ENCODE measurements at places on chromosomes 16 and 17.

DNA sequence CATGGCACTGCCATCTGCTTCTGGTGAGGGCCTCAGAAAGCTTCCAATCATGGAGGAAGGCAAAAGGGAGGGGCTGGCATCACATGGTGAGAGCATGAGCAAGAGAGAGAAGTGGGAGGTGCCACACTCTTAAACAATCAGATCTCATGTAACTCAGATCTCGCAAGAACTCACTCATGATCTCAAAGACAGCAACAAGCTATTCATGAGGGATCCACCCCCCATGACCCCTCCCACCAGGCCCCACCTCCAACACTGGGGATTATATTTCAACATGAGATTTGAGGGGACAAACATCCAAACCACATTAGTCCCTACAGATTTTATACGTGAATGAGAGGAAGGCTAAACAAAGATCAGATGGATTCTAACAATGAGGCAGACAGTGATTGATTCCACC lies 8.9 kb upstream of the TMEM132E start:
- DNase-seq, result no peak

GRCh38 chr16:51666821-51667220 lies 515.8 kb upstream of the SALL1 start:
- DNase-seq, result no peak

DNA sequence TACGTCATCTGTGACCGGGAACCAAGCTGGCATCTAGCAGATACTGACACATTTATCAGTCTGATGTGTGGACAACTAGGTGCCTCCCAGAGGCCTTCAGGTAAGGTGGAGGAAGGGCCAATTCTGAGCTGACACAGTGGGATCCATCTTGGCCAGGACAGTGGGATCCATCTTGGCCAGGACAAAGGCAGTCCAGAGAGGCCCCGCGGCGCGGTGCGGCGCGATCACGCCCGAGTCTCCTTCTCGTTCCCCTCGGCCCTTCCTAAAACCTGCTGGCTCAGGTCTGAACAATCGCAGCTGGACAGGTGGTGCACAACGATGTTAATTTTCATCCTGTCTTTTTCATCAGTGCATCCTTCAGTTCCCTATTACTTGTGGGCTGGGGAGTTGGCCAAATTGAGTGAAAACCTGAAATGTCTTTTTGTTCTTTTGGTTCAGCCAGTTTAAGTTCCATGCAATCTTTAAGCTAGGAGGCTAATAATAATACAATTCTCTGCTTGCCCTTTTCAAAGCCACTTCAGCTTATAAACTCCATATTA lies 486 bp upstream of the WSB1 start:
- no peak for DNase-seq

DNA sequence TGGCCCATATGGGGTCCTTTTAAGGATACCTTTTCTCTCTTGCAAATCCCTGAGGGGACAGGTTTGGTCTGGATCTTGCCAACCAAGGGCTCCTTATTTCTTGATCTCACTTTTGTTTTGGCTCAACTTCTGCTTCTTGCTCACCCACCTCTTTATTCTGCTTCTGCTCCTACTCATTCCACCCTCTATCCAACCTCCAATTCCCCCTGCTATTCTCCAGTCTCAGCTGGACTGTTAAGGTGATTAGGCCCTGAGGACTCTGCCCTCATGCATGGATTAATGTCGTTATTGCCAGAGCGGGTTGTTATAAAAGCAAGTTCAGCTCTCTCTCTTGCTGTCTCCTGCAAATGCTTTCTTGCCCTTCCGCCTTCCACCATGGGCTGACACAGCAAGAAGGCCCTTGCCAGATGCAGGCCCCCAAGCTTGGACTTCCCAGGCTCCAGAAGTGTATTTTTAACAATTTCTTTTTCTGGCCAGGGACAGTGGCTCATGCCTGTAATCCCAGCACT lies 29.8 kb downstream of the LAT start:
- DNase-seq, result no peak

DNA sequence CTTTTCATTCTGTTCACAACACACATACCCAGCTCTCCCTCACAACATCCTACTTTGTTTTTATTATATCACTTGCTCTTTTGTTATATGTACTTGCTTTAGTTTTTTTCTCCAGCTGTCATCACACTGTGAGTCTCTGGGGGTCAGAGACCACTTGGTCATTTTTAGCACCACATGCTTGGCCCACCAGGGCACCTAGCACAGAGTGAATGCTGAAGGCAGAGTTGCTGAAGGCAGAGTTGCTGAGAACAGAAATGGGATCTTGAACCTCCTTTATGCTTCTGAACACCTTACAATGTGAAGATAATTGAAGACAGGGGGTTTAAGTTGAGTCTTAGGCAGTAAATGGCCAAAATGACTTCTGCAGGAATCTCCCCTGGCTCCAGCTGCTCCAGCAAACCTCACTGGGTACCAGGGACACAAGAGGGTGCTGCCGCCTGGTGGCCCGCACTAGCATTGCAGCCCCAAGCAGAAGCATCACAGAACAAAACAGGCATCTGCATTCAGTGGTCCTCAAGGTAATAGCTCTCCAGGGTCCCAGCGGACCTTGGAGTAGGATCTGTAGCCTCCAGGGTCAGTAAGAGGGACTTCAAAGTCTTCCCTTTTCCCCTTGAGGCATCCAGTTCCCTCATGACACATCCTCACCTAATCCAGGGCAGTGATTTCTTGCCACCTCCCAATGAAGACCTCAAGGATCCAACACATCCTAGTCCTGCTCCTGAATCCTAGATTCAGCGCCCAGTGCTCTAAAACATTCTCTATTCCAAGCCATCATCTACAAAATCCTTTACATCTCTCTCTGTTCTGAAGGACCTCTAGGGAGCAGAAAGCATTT lies 1972.6 kb downstream of the TP53TG3F start:
- DNase-seq, result no peak

- DNase-seq, result no peak
Measured at GRCh38 chr16:53537626-53538025, 34.6 kb upstream of the AKTIP start.

DNA sequence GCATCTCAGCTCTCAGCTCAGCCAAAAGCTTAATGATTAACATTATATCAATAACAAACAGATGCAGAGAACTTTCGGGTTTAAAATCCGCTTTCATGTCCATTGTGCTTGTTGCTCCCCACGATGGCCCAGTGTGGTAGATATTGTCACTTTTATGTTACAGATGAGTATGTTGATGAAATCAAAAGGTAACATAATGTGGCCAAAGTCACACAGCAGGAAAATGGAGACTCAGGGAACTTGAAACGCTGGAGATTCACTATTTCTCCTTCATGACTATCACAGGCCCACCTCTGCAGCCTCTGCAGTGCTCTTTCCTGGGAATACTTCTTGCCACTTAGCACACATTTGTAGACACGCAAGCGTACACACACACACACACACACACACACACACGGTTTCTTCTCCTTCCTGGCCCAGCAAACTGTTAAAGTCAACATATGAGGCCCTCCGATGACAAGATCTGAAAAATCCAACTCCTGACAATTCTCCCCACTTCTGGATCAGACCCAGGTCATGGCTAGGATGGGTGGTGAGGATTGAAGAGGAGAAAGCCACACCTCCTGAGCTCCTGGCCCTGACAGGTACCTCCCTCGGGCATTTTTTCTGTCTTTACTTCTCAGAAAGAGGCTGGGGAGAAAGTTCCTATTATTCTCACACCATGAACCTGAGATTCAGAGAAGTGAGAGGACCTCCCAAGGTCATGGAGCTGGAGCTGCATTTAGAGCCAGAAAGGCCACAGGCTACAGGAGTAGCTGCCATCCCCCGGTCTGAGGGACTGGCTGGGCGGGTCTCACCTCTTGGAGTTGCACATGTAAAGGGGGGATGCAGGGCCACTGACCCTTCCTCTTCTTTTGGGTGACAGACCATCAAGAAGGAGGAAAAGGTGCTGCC lies 9.7 kb downstream of the DRC7 start:
- no peak for DNase-seq

GRCh38 chr17:78106211-78106610 lies 22.3 kb downstream of the TMC6 start:
- DNase-seq, result no peak

DNA sequence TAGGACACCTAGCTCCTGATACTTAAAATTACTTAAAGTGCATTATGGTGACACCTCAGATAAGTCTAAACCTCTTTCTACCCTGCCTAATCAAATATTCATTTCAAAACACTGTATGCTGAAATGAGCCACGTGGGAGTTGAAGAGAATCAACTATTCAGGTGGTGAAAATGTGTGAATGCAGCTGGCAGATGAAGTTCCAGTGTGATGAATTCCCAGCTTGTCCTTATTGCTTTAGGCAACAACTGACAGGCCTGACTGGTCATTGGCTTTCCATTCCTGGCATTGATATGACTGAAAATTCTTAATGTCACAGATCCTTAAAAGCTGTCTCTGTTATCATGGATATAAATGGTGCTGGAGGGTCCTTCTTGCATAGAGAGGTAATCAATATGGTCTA lies 301.9 kb upstream of the TBX2 start:
- DNase-seq, result no peak

DNA sequence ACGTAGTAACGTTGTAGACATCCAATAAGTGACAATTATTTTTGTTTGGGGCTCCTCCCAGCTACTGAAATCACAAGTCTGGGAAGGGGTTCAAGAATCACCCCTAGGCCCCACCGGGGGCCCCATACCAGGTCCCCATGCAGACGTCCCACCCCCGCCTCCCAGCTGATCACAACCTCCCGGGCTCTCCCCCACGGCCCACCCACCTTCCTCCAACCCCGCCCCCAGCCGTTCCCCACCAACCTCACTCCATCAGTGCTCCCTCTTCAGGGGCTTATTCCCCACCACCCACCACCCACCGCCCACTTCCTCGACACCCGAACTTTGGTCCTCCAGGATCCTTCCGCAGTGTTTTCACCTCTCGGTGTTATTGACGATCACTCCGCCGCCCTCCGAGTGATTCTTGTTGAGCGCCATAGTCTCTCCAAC lies 240 bp downstream of the WBP2 start:
- no peak for DNase-seq

- no peak for DNase-seq
Measured at GRCh38 chr17:40602445-40603443, 37.5 kb upstream of the CCR7 start.

DNA sequence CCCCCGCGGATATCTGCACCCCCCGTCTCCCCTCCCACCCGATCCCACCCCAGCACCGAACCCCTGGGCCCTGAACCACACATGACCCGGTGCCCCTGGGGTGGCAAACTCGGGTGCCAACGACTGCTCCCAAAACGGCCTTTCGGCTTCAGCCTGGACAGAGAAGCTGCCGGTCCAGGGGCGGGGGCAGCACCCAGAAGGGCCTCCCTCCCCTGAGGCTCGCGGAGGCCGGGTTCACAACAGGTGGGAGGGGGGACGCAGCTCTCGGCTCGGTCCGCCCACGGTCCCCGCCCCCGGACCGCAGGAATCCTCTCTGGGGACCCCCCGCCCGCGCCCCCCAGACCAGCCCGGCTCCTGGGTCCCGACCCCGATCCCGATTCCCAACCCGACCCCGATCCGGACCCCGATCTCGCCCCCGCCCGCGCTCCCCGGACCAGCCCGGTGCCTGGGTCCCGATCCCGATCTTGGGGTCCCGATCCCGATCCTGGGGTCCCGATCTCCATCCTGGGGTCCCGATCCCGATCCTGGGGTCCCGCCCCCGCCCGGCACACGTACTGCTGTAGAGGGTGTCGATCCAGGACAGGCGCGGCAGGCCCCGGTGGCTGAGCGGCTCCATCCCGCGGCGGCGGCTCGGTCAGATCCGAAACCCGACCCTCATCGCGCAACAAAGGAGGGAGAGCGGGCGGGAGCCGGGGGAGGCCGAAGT lies 516 bp downstream of the ABR start:
- DNase-seq, result no peak

DNA sequence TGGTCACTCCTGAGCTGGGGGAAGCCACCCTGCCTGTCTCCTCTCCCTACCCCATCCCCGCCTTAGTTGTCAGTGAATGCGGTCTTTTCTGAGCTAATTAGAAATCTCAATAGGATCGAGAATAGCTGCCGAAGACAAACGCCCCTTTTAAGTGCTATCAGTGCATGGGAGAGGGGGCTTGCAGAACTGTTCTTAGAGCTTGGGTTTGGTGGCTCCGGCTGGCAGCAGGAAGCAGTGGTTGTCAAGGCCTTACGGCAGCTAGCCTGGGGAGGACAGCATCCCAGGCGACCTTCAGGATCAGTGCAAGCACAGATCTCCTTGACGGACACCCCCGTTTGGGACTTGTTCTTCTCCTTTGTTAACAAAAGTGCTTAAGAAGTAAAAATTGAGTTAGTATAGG lies 195.1 kb downstream of the CCDC182 start:
- no peak for DNase-seq

DNA sequence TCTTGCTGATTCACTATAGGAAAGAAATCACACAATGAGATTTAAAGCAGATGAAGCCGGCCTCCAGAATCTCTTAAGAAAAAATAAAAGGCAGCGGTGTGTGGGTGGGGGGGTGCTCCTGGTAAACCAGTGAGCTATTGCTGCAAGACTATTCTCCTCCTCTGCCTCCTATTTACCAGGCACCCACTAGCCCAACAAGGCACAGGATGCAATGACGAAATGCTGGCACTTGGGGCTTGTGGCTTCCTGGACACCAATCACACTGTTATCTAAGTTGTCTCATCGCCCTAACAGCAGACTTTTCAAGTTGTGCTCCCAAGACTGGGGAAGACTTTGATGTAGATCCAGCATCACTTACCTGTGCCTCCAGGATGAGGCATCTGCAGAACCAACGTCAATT lies 50.2 kb upstream of the NDRG4 start:
- no peak for DNase-seq

- no peak for DNase-seq
Measured at GRCh38 chr17:42832213-42832933, 824 bp upstream of the PSME3 start.

DNA sequence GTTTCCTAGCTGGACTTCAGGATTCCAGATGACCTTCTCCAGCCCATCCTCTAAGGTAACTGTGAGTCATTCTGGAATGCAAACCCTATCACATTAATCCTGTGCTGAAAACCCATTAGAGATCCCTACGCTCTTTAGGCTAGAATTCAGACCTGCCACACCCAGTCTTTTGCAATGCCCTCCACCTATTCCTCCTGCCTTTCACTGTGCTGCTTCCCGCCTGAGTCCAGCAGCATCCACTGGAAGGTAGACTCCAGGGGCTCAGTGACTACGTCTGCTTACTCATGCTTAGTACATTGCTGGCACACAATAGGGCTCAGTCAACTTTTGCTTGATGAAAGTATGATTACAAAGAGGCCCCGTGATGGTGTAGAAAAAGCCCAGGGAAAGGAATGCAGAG lies 121.1 kb downstream of the SPACA3 start:
- DNase-seq, result no peak

GRCh38 chr17:6448473-6448872 lies 4.2 kb downstream of the PIMREG start:
- no peak for DNase-seq

- no peak for DNase-seq
Measured at GRCh38 chr17:27951872-27952271, 58.7 kb upstream of the LYRM9 start.

- no peak for DNase-seq
Measured at GRCh38 chr16:86771506-86772460, 193.4 kb downstream of the FOXL1 start.

- no peak for DNase-seq
Measured at GRCh38 chr16:3073448-3073847, 8.0 kb downstream of the IL32 start.

All from stimulated activated CD4-positive, alpha-beta T cell treated with anti-CD3 and anti-CD28 coated beads, TNF-alpha, amount 100 ng/mL, for 4 hours (primary cell).